ENCODE measurements at places on chromosomes 5 and 9.

DNA sequence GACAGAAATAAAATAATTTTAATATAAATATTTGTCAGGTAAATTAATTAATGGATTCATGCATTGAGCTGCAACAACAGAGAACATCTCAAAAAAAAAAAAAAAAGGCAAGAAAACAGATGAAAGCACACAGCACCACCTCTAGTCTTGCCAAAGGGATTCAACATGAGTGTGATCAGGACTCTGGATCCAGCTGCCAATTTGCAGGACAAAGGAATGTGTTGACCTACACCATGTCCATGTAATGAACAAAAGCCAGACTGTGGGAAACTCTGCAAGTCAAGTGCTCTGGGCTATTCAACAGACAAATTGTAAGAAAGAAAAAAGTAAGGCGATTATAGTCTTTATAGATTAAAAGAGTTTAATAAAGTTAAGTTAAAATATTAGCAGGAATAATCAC lies 769.3 kb downstream of the TLR4 start:
- no peak for DNase-seq

DNA sequence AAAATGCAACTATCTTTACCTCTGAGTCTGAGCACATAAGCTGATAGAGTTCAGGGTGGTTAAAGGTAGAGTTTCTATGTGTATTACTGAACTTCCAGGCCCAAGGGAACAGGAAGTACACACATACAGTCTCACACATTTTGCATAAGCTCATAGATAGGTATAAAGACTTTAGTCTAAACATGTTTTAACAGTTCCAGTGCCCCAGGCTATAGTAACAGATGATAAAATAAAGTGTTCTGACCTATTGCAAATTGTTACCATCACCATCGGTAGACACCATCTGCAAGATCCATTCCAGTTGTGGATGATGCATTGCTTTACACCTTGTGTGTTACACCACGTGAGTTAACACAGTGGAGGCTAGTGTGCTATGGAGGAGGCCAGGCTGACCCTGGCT lies 95.8 kb downstream of the TMEM174 start:
- DNase-seq: no peak

GRCh38 chr5:98464737-98465330 lies 308.6 kb upstream of the RGMB start:
- no peak for DNase-seq

DNA sequence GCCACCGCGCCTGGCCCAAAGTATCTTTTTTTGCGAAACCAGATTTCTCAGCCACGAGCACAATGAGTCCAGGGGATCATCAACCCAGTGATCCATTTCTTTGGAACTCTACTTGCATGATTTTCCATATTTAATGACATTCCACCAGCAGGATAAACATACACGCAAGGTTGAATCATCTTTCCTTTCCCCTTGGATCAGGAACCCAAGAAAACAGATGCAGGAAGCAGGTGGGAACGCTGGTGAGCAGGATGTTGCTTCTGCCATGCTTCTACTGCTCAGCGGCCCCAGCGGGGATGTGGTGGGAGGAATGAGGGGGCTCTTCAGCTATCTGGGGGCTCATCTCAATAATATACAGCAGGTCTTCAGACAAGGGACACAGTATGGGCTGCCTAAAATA lies 118.2 kb downstream of the SEC61B start:
- DNase-seq: no peak

DNA sequence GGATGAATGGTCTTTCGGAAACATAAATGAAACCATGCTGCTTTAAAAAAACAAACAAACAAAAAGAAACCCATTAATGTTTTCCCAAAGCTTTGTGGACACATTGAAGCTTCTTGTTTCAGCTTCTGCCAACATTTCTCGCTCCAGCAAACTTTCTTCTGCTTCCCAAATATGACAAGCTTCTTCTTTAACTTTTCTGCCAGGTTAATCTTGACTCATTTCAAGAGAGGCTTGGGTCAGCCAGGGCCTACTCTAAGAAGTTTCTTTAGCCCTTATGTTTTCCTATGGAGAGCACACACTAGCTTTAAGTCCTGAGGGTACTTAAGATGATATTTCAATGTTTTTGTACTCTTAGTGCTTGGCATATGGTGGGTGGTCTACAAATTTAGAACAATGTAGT lies 6.1 kb downstream of the ANXA1 start:
- no peak for DNase-seq

GRCh38 chr5:44774279-44774880 lies 34.4 kb upstream of the MRPS30 start:
- DNase-seq: no peak

DNA sequence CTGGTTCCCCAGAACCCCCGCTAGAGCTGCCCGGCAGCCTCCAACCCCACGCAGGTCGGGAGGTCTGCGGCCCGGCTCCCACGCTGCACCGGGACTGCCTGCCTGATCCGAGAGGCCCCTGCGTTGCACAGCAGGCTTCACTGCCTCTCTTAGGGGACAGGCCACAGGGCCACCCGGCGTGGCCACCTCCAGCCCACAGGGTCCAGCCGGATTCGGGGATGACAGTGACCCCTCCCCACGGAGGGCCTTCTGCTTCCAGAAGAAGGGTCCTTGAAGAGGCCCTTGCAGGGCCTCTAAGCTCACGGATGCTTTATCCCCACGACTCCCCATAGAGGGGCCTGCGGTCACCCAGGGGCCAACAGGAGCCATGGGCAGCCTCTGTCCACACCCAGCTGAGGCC lies 66.1 kb upstream of the PPP1R26 start:
- no peak for DNase-seq

DNA sequence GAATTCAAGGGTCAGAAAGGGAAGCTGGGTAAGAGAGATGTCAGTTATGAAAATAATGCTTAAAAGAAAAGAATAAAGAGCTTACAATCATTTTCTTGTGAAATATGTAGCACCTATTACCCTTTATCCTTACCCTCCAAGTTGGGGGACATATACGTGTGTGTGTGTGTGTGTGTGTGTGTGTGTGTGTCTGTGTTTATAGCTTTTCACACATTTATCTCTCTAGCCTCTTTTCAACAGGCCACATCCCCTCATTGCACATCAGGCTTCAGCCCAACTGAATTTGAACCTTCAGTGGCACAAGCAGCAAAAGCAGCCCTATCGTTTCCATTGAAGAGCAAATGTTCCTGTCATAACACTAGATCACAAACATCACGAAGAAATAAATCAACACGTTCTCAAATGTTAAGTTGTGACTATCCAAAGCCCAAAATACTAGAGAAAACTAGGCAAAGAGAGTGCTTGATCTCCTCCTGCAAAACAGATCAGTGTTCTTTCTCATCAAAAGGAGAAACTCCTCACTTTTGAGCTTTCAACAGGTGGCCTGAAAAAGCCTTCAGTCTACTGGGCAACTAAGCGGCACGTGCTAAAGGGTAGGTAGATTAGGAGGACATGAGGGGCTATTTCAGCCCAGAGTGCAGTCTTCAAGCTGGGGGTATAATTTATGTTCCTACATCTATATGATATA lies 416.4 kb downstream of the EFNA5 start:
- DNase-seq: no peak

DNA sequence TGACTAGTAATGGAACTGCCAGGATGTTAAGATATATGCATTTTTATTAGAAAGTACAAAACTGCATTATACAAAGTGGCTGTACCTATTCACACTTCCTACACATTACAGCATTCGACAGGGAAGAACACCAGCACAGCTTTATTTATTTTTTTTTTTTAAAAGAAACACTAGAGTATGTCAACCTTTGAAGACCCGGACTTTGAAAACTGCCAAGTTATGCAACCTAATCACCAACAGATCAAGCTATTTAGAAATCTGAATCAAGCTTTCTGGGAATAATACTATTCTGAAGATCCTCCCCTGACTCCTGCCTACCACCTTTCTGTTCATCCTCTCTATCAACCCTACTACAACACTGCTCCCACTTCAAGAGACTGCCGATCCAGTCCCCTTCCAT lies 4.5 kb downstream of the GEMIN5 start:
- DNase-seq: no peak

DNA sequence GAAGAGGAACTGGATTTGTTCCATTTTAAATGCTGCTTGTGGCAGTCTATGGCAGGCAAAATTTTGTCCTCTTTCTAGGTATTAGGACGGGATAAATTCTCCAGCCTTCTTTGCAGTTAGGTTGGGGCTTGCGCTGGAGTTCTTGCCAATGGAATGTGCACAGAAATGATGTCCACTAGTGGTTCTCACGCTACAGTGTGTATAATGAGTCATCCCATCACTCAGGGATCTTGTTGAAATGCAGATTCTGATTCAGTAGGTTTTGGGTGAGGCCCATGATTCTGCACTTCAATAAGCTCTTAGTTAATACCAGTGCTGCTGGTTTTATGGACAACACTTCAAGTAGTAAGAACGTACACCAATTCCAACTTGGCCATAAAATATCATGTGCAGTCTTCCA lies 317.6 kb upstream of the KLF4 start:
- DNase-seq: no peak

DNA sequence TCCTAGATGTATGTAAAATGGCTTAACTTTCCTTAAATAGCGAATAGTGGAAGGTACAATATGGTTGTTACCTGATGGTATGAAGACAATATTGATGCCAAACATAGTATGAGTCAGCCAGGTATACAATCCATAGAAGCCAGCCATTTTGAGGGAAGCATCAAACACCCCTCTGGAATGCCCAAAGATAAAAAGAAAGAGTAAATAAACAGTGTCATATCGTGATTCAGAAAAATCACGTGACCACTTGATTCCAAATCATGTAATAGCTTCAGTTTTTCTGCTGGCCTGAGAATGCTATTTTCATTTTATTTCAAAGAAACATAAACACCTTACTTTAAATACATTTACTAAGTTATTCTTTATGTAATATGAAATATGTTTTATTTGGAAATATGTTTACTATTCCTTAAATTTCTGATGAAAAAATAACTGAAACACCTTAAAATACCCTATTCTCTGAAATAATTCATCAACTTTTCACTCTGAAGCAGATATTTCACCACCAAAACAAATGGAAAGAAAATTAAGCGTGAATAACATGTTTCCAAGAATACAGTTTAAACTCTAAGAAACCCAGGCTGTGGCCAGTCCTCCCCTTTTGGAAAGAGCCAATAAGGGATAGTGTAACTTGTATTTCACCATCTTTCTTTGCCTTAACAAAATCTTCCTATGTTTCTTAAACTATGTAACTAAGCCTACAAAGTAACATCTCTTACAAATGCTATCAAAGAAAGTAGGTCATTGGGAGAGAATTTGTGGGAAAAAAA lies 24.8 kb upstream of the CTNNAL1 start:
- no peak for DNase-seq

DNA sequence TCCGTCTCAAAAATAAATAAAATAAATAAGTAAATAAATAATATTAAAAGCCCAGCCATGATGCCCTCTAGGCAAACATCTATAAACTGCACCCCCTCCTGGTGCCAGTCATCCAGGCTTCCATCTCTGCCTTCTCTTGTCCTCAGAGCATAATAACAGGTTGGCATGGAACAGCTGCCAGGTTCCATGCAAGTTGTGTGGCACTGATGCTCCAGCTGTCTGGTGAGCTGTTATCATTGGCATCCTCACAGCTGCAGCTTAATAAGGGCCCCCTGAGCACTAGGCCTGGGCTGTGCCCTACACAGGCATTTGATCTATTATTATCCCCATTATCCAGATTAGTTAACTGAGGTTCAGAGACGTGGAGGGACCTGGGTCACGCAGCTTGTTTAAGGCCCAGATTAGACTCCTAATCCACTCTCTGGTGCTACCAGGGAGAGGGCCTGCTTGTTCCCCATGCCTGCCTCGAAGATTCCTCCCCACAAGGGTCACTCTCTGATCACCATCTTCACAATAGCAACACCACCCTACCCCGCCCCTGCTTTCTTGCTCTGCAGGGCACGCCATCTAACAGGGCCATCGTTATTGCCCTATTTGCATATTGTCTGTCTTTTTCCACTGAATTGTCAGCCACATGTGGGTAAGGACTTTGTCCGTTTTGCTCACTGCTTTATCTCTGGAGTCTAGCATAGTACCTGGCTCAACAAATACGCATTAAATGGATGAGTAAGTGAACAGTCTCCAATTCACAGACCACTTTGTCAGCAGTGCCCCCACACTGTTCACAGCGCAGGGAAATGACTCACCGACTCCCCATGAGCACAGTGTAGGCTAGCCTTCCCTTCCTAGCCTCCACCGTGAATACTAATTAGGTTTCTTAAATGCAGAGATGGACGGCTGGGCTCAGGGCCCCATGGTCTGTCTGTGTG lies 1.5 kb upstream of the DNM1 start:
- DNase-seq: no peak

GRCh38 chr5:161745392-161745791 lies 59.9 kb downstream of the GABRA6 start:
- no peak for DNase-seq

- no peak for DNase-seq
These were observed 103.6 kb downstream of the SLC1A3 start for GRCh38 chr5:36710039-36710438.

DNA sequence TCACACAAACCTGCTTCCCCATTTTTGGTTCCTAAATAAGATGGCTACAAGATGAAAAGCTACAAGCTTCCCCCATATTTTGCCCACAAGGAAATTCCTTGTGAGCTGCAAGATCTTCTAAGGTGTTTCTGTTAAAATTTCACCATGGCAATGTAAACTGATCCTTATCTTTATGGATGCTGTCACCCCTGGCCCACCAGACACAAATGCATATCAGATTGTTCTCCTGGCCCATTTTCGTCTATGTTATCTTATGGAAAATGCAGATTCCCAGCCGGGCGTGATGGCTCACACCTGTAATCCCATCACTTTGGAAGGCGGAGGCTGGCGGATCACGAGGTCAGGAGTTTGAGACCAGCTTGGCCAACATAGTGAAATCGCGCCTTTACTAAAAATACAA lies 65.1 kb upstream of the IL6ST start:
- no peak for DNase-seq

GRCh38 chr9:132589148-132590036 lies 7.0 kb downstream of the BARHL1 start:
- DNase-seq: no peak

DNA sequence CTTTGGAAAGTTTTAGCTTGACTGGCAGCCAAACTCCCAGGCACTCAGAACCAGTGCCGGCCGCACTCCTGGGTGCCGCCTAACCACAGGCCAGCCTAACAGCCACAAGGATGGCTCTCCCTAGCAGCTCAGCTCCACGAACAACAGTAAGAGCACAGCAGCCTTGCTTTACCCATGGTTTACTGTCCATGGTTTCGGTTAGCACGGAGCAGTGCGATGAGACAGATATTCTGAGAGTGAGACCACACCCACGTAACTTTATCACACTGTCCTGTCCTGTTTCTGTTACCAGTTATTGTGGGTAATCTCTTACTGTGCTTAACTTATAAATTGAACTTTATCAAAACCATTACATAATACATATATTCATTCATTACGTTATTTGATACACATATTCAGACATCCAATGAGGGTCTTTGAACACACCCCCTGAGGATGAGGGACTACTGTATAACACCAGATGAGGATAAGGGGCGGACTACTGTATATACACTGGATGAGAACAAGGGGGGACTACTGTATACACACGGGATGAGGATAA lies 12.4 kb downstream of the CLPTM1L start:
- DNase-seq: no peak

- no peak for DNase-seq
These were observed 296.6 kb upstream of the MPDZ start for GRCh38 chr9:13576101-13576500.

GRCh38 chr5:157100140-157100679 lies 8.6 kb downstream of the HAVCR2 start:
- no peak for DNase-seq

- no peak for DNase-seq
These were observed 9.8 kb downstream of the SEMA4D start for GRCh38 chr9:89488131-89488530.

GRCh38 chr5:138844125-138844461 lies 31.0 kb downstream of the LRRTM2 start:
- DNase-seq: no peak

Measured in naive thymus-derived CD8-positive, alpha-beta T cell (primary cell).